ENCODE measurements at places on chromosomes 11 and 22. TPM values are rescaled to one million over a fixed set of nuclear protein-coding genes. Genes with fewer than 3 reads are reported as not detected.

The TMPRSS4 gene
- total RNA-seq, result 1.2 TPM

DNA sequence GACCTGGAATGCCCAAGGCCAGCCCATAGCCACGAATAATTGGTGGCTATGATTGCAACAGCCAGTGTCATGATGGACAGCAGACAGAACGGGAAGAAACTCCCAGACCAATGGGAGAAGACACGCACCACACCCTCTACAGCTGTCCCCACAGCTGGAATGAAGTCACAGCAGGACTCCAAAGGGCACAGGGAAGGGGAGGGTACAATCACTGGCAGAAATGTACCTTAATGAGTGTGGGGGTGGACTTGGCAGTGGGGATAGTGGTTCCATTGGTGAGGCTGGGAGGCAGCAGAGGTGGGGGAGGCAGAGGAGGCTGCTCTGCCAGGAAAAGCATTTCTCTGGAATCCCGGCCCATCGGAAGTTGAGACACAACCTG, 52.9 kb downstream of the SGSM3 start:
- no peaks in the 10 kb centered on the region for H3K36me3 ChIP-seq
- H3K4me3 ChIP-seq, result no peak overlapping the region
- H3K4me1 ChIP-seq, result no peaks in the 10 kb centered on the region

- DNase-seq, result no peak
- H3K27ac ChIP-seq, result no peak overlapping the region
- H3K4me3 ChIP-seq, result no peak overlapping the region
- H3K27me3 ChIP-seq, result no peaks in the 10 kb centered on the region
- H3K36me3 ChIP-seq, result no peaks in the 10 kb centered on the region
Observed at GRCh38 chr22:38186429-38186828, 4.8 kb upstream of the PLA2G6 start.

- no peaks in the 10 kb centered on the region for H3K27me3 ChIP-seq
- H3K4me1 ChIP-seq, result peaks cover 14% of the 10 kb centered on the region
- no peak overlapping the region for H3K27ac ChIP-seq
- no peak overlapping the region for H3K4me3 ChIP-seq
Observed at GRCh38 chr11:32087597-32087996, 3.3 kb upstream of the RCN1 start.

DNA sequence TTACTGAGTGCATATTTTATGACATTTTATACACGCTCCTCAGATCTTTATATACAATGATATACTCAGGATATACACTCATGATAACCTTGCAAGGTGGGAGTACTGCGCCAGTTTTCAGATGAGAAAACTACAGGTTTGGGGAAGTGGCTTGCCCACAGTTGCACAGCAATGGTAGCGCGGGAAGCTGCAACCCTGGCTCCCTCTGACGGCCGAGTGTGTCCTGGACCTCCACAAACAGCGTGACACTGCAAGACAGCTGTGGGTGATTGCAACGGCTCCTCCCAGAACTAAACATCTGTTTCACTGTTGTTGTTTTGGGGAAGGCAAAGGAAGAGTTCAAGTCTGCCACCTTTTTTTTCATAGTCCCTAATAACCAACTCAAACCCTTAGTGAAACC, 47.0 kb downstream of the PACSIN2 start:
- no peak for DNase-seq
- no peak overlapping the region for H3K4me3 ChIP-seq
- no peaks in the 10 kb centered on the region for H3K27me3 ChIP-seq
- H3K36me3 ChIP-seq, result no peaks in the 10 kb centered on the region
- H3K27ac ChIP-seq, result no peak overlapping the region
- H3K4me1 ChIP-seq, result peaks cover 8% of the 10 kb centered on the region

- no peak for DNase-seq
- no peaks in the 10 kb centered on the region for H3K27me3 ChIP-seq
- H3K27ac ChIP-seq, result no peak overlapping the region
- no peak overlapping the region for H3K4me3 ChIP-seq
- peaks cover 8% of the 10 kb centered on the region for H3K4me1 ChIP-seq
- H3K36me3 ChIP-seq, result no peaks in the 10 kb centered on the region
Observed at GRCh38 chr22:24823787-24824186, 17.8 kb downstream of the SGSM1 start.

DNA sequence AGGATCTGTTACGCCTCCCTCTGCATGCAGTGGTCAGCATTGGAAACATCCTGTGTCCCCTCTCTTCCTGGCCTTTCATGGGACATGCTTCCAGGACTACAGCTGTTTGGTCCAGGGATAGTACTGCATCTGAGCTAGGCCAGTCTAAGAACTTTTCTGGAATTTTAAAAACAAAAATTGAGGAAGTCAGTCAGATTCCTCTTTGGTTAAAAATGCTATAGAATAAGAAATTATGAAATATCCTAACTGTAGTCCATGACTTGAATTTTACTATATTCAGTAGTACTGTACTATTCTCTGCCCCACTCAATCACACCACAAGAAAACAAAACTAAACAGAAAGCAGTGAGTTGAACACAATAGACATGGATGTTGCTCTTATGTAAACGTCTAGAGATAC, 201.0 kb upstream of the CADM1 start:
- H3K27me3 ChIP-seq, result no peaks in the 10 kb centered on the region
- H3K4me1 ChIP-seq, result no peaks in the 10 kb centered on the region
- no peak overlapping the region for H3K27ac ChIP-seq
- no peaks in the 10 kb centered on the region for H3K36me3 ChIP-seq
- DNase-seq, result no peak

DNA sequence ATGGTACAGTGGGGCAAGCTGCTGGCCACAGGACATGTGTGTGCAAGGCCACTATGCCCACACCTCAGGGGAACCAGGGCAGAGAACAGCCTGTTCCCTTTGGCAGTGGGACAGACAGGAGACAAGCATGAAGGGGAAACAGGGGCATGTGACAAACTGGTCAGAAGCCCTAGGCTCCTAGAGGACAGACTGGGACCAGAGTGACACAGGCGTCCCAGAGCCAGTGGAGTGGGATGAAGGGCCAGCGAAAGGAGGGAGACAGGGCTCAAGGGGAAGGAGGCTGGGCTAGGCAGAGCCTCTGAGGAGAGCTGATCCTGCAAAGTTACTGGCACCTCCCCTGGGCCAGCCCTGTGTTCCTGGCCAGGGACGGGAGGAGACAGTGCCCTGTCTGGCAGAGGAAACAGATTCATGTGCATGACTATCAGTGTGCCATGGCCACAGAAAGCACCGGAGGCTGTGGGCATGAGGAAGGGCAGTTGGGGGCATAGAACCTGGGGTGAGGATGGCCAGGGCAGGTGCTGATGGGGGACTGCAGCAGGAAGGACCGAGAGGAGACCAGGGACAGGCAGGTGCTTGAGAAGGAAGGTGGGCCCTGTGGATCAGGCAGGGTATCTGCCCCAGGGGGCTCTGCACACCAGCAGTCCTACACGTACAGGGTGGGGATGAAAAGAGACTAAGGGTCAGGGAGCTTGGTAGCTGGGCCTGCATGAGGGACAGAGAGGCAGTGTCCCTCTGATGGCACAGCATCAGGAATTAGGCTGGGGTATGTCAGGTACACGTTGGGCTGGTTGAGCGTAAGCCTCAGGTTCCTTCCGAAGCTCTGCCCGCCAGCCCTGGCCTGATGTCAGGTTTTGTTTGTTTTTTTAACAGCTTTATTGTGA, 9.8 kb downstream of the DERL3 start:
- no peaks in the 10 kb centered on the region for H3K27me3 ChIP-seq
- peak; percentile 58 for DNase-seq
- no peak overlapping the region for H3K4me3 ChIP-seq
- peaks cover 14% of the 10 kb centered on the region for H3K4me1 ChIP-seq
- H3K27ac ChIP-seq, result no peak overlapping the region

The OR8G1 gene
- total RNA-seq, result 2.6 TPM

DNA sequence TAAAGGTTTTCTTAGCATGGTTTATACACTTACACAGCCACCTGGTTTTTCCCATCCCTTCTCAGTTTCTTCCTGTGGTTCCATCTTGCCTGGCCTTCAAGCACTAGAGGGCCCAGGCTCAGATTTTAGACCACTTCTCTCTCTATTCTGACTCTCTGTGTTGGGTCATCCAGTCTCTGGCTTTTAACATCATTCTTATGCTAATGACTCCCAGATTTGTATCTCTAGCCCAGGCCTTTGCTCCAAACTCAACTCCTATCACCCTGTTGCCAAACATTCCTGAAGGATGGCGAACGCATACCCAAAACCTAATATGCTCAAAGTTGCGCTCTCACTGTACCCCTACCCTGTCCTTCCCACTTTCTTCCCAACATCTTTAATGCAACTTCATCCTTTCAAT, 135.1 kb downstream of the SPATA19 start:
- no peaks in the 10 kb centered on the region for H3K4me1 ChIP-seq
- no peaks in the 10 kb centered on the region for H3K27me3 ChIP-seq
- no peaks in the 10 kb centered on the region for H3K36me3 ChIP-seq
- no peak overlapping the region for H3K4me3 ChIP-seq
- DNase-seq, result no peak

- no peak overlapping the region for H3K27ac ChIP-seq
- H3K27me3 ChIP-seq, result no peaks in the 10 kb centered on the region
- H3K4me1 ChIP-seq, result peaks cover 27% of the 10 kb centered on the region
- H3K36me3 ChIP-seq, result no peaks in the 10 kb centered on the region
- no peak for DNase-seq
- peak overlapping the region; percentile 36 for H3K4me3 ChIP-seq
Observed at GRCh38 chr11:46391186-46391577, 394 bp downstream of the CHRM4 start.

GRCh38 chr22:50600538-50600937, at the start of gene MAPK8IP2:
Gene MAPK8IP2, plus strand, starts transcription at chr22:50600793. Its CDS starts 26 bp downstream, at chr22:50600819.
- H3K4me3 ChIP-seq, result peak within 1 kb of the TSS; percentile 64
- peak; percentile 38 for DNase-seq
- peaks cover 11% of the 10 kb centered on the region for H3K4me1 ChIP-seq
- no peaks in the 10 kb centered on the region for H3K27me3 ChIP-seq
- H3K27ac ChIP-seq, result no peak within 1 kb of the TSS
- no peaks in the 10 kb centered on the region for H3K36me3 ChIP-seq

- no peaks in the 10 kb centered on the region for H3K4me1 ChIP-seq
- DNase-seq, result no peak
- no peak overlapping the region for H3K27ac ChIP-seq
- H3K27me3 ChIP-seq, result no peaks in the 10 kb centered on the region
Observed at GRCh38 chr11:133817449-133817848, 27.9 kb downstream of the SPATA19 start.

- H3K27ac ChIP-seq, result no peak overlapping the region
- DNase-seq, result no peak
- no peak overlapping the region for H3K4me3 ChIP-seq
- H3K27me3 ChIP-seq, result no peaks in the 10 kb centered on the region
- peaks cover 9% of the 10 kb centered on the region for H3K4me1 ChIP-seq
Observed at GRCh38 chr22:29520851-29521250, 32.7 kb downstream of the THOC5 start.

Measured in testis (tissue), 5 donors.